ENCODE measurements at places on chromosomes 6 and 20. TPM values are rescaled to one million over a fixed set of nuclear protein-coding genes. Genes with fewer than 3 reads are reported as not detected.

GRCh38 chr20:7025635-7026034 is 258.1 kb downstream of the BMP2 start:
- ATAC-seq: no peak

GRCh38 chr6:19968201-19968600 is 131.0 kb downstream of the ID4 start:
- no peak for ATAC-seq

GRCh38 chr6:30836957-30837356 is 47.4 kb upstream of the DDR1 start:
- peak; percentile 52 for ATAC-seq

DNA sequence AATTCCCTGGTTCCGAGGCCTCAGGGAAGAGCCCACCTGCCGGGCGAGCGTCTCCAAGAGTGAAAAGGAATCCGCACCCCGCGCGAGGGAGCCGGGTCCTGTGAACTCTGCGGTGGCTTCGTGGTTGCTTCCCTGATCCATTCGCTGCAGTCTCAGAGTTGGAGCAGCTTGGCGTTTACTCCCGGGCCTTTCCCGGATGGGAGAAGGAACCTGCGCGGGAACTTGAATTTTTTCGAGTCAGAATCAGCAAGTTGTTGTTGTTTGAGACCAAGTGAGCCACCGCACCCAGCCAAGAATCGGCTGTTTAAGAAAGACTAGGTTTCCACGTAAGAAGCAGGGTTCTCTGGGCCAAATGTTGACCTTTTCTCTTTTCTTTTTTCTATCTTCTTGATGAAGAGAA is 12.9 kb downstream of the PRSS16 start:
- no peak for ATAC-seq

PROKR2 gene
- total RNA-seq: not detected

GRCh38 chr6:15621203-15622044 is 41.4 kb downstream of the DTNBP1 start:
- ATAC-seq: no peak

DNA sequence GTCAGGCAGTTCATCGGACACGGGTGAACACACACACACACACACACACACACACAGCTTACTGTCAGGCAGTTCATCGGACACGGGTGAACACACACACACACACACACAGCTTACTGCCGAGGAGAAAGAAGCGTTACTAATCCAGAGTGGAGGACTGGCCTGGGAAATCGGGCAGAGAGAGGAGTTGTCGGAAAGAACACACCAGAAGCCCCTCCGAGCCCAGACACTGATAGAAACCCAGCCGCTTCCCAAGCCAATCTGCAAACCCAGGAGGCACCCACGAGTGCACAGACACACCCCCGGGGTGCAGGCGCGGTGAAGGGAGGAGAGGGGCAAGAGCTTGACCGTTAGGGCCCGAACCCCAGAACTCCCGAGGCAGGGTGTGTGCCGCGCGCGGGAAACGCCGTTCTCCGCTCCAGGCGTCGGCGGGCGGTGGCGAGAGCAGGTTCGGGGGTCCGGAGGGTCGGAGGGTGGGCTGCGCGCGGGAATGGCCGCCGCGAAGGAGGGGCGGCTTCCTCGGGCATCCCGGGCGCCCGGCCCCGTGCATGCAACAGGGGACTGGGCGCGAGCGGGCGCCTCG is 636 bp downstream of the ELOVL2 start:
- no peak for ATAC-seq

- no peak for ATAC-seq
Observed at GRCh38 chr6:136994782-136995181, 50.0 kb downstream of the IL20RA start.

MMP24 gene
- total RNA-seq: 0.54 TPM

BIRC7 gene
- not detected for total RNA-seq

GRCh38 chr20:22918286-22918983 is 116.7 kb upstream of the SSTR4 start:
- ATAC-seq: no peak

GRCh38 chr6:42771741-42772100 is 10.1 kb upstream of the BICRAL start:
- no peak for ATAC-seq

DNA sequence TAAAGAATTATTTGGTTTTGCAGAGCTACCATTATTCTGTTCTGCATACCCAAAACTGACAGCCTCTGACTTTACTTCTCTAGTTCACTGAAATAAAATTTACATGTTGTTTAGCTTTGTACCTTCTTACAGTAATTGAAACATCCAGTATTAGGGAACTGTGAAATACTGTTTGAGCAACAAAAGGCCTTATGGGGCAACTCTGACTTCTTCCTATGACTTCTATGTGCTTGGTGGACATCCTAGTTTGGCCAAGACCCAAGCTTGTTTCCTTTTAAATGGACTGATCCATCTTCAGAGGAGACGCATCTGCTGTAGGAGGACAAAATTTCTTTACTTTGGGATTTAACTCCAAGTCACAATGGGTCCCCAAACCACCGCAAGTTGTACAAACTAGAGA is 44.7 kb downstream of the NR2E1 start:
- no peak for ATAC-seq

DNA sequence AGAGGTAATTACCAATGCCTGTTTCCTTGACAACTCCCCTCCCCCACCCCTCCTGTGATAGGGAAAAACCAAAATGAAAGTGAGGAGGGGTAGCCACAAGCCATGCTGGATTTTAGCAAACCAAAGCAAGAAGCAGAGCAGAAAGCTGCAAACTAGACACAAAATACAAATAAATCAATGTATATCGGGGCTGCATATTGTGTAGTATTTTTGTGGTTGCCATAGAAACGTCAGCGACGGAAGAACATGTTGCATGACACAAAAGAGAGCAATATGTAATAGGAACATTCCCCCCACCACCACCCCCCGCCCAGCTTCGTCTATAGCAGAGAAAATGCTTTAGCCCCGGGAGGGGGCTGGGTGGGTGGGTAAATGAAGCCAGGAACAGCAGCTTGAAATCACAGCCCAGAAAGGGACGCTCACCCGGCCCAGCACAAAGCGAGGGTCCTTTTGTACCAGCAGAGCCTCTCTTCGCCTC is 548 bp downstream of the AGPAT4 start:
- peak; percentile 12 for ATAC-seq

DNA sequence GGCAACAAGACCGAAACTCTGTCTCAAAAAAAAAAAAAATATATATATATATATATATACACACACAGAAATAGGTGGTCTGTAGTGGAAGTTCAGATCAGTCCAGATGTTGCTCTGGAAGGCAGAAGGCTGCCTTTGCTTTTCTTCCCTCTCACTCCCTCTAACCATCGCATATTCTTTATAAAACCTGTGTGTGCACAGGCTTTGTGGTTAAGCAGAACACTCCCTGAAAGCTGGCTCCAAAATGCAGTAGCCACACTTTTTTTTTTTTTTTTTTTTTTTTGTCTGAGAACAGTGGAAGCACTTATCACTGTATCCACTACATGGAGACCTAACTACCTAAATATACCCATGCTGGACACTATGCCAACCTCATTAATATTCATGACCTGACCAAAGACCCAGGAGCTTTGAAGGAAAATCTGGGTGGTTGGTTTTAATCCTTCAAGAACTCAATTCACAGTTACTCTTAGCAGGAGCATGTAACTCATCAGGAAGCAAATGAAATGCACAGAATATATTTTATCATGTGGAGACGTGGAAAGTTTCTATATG is 20.0 kb upstream of the GFOD1 start:
- ATAC-seq: no peak

VSTM2L gene
- total RNA-seq: 8.5 TPM

DNA sequence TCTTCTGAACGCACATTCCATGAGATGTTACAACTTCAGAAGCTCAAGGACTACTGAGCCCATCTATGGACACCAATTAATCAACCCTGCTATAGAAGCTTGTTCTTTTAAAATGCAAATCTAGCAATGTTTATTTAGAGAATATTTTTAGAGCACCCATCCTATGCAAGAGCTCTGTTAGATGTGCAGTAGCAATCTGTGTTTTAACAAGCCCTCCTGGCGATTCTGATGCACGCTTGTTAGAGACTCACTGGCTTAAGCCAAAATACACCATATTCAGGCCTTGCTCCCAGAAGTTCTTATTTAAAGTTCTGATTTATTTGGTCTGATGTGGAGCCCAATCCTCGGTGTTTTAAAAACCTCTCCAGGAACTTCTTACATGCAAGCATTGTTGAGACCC is 21.1 kb upstream of the ARG1 start:
- no peak for ATAC-seq

GRCh38 chr6:13112921-13113320 is 215.4 kb downstream of the TBC1D7 start:
- ATAC-seq: no peak

HLA-DQA2 gene
- 1.8 TPM for total RNA-seq

- no peak for ATAC-seq
Observed at GRCh38 chr6:138499303-138500018, at the start of gene NHSL1. Gene NHSL1, minus strand, starts transcription at chr6:138499494. Its CDS starts 204 bp downstream, at chr6:138499290.

GRCh38 chr20:24617080-24617432 is 147.6 kb downstream of the SYNDIG1 start:
- ATAC-seq: no peak

DNA sequence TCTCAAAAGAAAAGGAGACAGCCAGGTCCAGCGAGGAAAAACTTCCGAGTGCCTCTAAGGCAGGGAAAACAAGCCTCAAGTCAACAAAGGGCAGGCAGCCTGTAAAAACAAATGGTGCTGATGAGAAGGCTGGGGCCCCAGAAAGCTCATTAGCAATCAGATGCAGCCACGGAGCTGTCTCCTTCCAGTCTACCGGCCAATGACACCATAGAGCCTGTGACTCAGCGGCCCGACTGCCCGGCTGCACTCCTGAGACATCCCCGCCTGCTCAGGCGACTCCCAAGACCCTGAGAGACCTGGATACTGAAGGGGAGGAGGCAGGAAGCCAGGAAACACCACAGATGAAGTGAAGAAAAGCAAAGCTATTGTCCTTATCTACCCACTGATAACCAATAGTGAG is 120.1 kb upstream of the HDDC2 start:
- peak; percentile 22 for ATAC-seq

SIRPD gene
- 0.27 TPM for total RNA-seq

MUCL3 gene
- total RNA-seq: not detected

GRCh38 chr6:94227741-94228140 is 808.4 kb upstream of the EPHA7 start:
- no peak for ATAC-seq

DNA sequence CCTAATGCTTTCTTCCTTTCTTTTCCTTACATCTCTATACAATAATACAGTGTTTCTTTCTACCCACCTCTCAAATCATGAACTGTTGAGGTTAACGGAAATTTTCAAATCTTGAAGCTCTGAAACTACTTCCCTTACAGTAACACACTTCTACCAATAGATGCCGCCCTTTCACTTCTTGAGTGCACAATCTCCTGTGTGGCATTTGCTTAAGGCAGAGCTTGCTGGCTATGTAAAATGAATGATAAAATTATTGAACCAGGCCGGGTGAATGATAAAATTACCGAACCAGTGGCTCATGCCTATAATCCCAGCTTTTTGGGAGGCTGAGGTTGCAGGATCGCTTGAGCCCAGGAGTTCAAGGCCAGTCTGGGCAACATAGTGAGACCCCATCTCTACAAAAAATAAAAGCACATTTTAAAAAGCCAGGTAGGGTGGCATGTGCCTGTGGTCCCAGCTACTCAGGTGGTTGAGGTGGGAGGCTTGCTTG is 56.8 kb downstream of the KCNS1 start:
- ATAC-seq: peak; percentile 51

DNA sequence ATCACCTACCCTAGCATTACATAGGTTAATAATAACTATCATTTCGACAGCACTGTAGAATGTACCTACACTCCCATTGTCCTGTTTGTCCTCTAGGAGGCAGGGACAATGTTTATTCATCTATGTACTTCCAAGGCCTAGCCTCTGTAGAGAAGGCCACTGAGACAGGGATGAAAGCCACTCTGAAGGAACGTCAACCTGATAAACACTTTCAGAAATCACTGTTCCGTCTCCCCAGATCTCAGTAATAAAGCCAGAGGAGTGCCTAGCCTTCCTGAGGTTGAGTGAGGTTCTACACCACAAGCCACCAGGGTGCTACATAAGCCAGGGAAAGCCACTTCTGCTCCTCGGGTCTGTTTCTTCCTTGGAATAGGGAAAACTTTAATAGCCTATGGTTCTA is 44.8 kb downstream of the POPDC3 start:
- no peak for ATAC-seq

ATXN1 gene
- total RNA-seq: 58.2 TPM

DNA sequence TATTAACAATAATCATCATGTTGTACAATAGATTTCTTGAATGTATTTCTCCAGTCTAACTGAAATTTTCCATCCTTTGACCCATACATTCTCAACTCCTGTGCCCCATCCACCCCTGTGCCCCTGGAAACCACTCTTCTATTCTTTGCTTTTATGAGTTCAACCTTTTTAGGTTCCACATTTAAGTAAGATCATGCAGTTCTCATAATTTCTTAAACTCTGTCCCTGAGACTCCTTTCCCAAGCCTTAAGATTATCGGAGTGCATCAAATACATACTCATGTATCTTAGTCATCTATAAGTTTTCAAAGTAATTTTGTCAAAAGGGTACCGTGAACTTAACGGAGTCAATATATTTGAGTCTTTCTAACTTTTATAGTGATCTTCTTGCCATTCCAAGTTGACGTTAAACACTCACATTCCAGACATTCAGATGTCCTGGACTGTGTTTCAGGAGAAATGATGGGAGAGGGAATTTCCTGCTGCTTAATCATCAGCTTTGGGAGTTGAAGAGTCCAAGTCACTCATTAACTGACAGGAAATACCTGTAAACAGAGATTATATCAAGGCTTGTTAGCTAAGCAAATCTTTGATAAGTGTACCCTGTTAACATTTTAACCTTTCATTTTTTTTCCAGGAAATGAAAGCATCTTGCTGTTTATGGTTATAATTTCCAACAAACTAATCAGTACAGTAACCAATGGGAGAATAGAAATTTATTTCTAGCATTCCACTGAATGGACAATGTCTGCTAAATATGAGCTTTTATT is 73.3 kb downstream of the ADGRG6 start:
- ATAC-seq: no peak

DEFB124 gene
- total RNA-seq: 2.0 TPM

- no peak for ATAC-seq
Observed at GRCh38 chr6:34534146-34534545, 22.0 kb downstream of the SPDEF start.

SLC22A3 gene
- total RNA-seq: 20.1 TPM

MAP1LC3A gene
- 103 TPM for total RNA-seq

- ATAC-seq: no peak
Observed at GRCh38 chr20:3100480-3100879, 16.0 kb upstream of the AVP start.

FOXQ1 gene
- total RNA-seq: 7.0 TPM

- no peak for ATAC-seq
Observed at GRCh38 chr6:26432627-26433201, 7.6 kb upstream of the BTN3A3 start.

Data from gastroesophageal sphincter (tissue), 4 donors.